ENCODE measurements at places on chromosomes 7 and 10.
A peak's percentile ranks its signal among the peaks of the same experiment; 100 is the strongest.

DNA sequence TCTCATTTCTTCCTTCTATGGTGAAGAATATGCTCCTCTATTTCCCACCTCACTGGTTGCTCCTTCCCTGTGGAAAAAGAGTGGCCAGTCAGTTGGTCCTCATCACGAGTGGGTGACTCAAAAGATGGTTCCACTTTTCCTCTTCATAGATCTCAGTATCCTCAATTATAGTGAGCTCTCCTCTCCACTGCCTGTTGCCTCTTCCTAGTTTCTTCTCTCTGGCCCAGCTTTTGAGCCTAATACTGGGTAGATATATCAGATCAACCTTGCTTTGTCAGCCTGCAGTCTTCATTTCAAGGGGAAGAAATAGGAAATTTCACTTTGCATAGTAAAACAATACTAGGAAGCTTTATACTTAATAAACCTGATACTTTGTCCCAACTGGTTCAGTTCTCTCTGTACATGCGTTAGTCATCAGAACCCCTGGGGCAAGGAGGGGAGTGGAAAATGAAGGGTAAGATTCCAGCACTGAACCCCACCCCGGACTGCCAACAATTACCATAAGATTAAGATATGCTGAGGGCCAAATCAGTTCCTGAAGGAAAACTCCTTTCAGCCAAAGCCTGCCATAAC, 15.5 kb upstream of the WNT16 start:
- DNase-seq: no peak

DNA sequence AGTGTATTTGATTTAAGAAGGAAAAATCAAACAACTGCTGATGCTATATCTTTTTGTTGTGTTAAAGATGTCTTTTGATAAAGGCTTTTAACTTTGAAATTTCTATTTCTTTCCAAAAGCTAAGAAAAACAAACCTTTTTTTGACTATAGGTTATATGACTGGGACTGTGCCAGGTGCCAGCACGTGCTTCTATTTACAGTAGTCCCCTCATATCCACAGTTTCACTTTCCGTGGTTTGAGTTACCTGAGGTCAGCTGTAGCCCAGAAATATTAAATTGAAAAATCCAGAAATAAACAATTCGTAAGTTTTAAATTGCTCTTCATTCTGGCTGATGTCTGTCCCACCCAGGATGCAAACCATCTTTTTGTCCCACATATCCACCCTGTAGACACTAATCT, 104.3 kb downstream of the BBS9 start:
- DNase-seq: no peak

DNA sequence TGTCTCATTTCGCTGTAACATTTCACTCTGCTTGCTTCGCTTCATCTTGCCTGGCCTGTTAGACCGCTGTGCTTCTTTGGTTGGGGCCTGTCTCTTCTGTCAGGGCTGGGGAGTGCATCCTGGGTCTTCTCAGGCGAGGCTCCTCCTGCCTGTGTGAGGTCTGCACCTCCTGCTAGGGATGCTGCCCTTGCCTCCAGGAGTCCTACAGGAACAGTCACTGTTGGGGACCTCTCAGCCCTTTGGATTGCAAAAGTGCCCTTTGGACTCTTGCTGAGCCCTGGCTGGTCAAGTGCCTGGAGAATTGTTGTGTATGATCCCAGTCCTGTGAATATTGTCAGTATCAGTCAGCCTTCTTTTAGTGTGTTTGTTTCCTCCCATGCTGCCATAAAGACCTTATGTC, 84.1 kb downstream of the MDFIC start:
- DNase-seq: no peak

DNA sequence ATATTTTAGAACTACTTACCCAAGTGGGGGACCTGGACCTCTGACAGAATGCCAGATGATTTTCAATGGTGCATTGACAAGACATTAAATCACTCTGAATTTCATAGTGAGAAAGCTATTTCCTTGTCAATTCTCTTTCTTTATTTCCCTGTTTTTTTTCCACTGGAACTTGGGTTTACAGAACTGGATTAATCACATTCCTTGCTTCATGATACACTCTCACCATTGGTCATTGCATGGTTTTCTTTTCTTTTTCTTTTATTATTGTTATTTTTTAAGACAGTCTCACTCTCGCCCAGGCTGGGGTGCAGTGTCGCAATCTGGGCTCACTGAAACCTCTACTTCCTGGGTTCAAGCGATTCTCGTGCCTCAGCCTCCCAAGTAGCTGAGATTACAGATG, 38.5 kb upstream of the LBX1 start:
- DNase-seq: no peak

DNA sequence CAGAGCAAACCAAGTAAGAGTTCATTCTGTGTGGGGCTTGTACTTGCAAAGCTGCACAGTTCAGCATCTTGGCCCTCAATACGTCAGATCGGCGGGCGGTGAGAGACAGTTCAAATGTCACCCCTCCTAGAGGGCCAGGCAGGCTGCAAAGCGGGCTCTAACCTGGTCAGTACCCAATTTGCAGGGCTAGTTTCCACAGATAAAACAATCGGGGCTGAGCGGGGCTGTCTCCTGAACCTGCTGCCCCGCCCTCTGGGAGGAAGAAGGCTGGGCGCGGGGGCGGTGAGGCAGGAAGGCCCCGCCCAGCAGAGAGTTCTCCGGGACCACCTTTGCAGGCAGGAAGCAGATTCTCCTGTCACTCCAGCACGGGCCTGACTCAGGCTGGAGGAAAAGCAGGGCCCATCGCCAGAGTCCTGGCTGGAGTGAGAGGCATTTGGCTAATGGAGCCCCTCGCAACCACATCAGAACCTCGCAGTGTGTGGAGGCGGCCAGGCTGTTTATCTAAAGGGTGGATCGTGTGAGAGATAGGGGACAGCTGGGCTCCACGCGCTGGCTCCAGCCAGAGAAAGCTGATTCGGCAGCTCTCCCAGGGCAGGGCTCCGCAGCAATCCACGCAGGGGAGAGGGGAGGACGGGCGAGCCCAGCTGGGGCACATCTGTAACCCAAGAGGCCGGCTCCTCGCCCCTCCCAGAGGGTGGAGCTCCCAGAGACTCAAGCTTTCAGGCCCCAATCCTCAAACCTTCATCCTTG, 83.1 kb downstream of the SH3PXD2A start:
- peak; percentile 87 for DNase-seq

DNA sequence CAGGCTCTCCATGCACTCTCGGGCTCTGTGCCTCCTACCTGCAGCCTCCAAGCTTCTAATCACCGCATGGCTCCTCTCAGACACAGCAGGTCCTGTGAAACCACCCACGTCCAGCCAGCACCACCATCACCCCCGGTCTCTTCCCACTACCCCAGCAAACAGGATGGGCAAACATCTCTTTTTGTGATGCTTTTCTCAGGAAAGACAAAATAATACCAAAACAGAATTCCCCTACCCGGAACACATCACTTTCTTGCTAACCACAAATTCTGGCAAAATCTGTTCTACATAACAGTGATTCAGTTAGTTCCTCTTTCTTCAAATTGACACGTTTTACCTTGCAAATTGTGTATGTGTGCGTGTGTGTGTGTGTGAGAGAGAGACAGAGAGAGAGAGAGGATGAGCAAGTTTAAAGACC, 6.5 kb downstream of the SNX8 start:
- DNase-seq: no peak

DNA sequence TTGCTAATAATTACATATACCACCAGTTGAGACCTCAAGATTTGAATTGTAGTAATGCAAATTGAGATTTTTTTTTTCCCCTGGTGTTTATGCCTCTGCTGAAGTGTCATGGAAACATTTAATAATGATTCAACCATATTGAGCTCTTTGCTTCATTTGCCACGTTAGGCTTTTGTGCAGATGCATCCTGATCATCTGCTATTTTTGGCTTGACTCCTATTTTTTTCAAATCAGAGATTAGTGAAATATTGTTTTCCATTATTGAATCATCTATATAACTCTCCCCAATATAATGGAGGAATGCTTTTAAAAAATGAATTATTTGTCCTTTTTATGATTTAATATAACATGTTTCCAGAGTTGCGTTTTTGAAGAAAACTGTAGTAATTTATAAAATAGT, 115.1 kb downstream of the SRI start:
- no peak for DNase-seq

GRCh38 chr10:78664929-78665553, 403.7 kb upstream of the ZMIZ1 start:
- no peak for DNase-seq

DNA sequence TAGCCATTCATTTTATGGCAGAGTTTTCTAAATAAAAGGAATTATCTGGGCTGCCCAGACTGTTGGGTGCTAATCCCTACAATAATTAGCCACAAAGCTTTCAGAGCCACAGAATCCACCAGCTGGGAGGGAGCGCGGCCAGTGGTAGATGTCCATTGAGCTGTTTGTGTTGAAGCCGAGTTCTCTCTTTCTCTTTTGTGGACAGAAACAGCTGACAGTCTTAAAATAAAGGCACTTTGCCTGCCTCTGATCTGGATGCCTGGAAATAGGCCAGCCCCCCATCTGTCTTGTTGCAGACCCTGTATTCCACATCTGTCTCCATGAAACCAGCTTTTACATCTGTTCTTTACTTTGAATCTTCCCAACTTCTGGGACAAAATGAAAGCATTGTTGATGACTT, 66.1 kb downstream of the MTPN start:
- peak; percentile 33 for DNase-seq

- DNase-seq: no peak
Observed at GRCh38 chr7:16106869-16107268, 314.5 kb downstream of the CRPPA start.

- no peak for DNase-seq
Observed at GRCh38 chr7:101957744-101958525, 140.5 kb downstream of the CUX1 start.

Data from skeletal muscle cell (primary cell).